ENCODE measurements at places on chromosomes 3 and 15.

DNA sequence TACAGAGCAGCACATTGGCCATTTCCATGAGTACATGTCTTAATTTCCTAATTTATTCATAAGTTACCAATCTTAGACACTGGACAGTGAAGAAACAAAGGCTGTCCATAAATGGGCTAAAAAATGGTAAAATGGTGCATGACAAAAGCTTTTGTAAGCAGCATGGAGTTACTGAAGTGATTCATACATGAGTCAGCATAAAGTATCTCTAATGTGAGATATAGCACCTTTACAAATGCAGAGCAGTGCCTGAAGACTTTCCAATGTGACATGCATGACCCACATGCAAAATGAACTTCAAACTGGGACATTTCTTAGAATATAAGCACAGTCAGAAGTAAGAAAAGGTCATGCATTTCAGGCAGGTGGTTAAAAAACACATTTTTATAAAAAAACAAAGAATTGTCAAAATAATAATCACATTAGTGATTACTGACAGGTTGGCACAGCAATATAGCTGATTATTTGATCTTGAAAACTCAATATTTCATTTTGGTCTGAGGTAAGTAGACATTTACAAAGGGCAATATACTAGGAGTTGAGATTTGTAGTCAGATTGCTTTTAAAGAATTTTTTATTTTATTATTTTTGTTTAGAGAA is 299.3 kb downstream of the PLCL2 start:
- DNase-seq = no peak

DNA sequence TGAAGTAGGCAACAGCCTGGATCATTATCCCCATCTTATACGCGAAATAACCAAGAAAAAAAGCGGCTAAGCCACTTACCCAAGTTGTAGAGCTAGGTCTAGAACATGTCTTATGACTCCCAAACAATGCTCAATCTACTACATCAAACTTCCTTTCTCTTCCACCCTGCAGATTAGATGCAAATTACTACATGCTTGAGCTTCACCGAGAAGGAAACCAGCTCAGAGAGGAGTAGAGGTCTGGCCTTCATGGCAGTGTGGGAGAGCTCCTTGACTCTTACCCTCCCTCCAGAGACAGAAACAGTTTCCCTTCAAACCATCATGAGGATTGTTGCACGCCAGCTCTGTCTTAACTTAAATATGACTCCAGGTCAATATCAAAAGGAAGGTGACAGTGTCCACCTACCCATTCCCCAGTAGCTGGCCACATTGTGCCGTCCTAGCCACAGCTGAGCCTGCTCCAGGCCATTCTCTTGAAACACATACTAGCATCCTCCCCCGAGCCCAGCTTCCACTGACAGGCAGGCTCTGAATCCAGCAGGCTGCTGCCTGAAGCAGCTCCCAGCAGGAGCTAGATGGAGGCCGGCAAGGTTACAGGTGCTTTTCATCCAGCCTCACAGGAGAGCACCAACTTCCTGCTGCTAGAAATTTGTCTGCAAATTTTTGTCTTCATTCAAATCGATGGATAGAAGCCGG is 56.8 kb downstream of the CPN2 start:
- DNase-seq = no peak

- DNase-seq = no peak
These were observed 18.7 kb downstream of the IGSF11 start for GRCh38 chr3:119015942-119016341.

DNA sequence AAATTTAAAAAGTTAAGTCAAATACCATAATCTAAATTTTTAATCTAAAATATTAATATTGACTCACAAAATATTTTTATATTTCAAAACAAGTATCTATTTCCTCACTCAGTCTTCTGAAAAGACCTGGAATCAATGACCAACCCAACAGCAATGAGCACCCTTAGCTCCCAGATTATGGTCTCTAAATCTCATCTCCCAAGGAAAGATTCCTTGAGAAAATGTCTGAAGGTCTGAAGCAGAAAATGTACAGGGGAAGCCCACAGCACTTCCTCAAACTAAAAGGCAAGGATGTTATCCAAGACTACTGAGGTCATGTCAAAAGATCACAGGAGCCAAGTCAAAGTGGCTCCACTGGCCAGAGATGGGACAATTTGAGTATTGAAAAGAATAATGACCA is 51.0 kb upstream of the SLCO2A1 start:
- DNase-seq = no peak

DNA sequence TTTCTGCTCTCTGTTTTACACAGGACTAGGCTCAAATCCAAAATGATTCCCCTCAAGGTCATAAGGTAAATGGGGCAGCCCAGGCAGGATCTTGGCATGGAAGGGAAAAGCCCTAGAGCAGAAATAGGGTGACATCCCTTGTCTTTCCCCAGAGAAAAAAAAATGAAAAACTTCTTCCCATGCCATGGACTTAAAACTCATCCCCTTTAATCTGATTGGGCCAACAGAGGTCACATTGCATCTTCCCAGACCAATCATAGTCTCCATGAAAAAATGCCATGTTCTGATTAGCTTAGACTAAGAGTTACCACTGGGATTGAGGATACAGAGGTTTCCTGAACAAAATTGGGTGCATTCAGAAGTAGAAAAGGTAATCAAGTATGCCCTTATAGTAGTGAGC is 241.3 kb upstream of the LRTM1 start:
- DNase-seq = no peak

- DNase-seq = no peak
These were observed 3.1 kb downstream of the ACAA1 start for GRCh38 chr3:38133557-38134405.

DNA sequence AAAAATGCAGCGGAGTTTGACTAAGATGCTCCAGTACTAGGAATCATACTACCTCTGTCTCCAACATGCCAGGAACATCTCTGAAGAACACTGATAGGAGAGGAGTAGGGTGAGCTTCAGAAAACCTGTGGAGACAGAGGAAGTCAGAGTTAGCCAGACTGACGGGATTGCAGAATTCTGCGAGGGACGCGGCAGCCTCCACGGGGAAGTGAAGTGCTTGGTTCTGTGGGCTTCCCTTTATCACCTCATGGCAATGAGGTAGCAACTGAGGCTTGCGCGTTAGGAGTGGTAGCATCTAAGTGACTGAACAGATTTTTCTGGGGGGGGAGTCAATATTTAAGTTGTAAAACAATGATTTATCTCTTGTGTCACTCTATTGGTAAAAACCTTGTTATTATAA is 226.3 kb downstream of the MCTP2 start:
- no peak for DNase-seq

GRCh38 chr15:67176195-67176971 is 78.1 kb downstream of the AAGAB start:
- DNase-seq = no peak

DNA sequence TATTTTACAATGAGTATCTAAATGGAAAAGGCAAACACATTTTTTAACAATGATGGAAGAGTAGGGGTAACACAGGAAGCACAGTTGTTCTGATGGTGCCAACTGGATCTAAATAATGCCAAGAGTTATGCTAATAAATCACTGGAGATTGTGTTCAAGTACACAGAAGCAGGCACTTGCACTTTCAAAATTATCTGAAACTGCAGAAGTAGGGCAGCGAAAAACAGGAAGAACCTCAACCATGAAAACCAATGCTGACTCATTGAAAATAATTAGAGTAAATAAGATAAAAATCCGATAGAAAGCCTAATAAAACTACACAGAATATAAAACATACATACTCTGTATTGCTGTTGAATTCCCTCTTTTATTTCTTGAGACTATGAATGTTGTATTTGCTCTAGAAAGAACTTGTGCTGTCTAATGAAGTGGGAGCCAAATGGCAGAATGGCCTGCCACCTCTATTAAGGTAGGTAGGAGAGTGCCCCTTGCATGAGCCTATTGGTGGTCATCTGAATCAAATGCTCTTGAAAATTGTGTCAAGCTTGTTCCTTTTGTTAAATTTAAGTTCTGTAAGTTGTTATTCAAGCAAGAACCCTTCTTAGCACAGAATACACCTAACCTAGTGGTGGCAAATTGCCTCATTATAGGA is 93.7 kb downstream of the ABI3BP start:
- DNase-seq = no peak

DNA sequence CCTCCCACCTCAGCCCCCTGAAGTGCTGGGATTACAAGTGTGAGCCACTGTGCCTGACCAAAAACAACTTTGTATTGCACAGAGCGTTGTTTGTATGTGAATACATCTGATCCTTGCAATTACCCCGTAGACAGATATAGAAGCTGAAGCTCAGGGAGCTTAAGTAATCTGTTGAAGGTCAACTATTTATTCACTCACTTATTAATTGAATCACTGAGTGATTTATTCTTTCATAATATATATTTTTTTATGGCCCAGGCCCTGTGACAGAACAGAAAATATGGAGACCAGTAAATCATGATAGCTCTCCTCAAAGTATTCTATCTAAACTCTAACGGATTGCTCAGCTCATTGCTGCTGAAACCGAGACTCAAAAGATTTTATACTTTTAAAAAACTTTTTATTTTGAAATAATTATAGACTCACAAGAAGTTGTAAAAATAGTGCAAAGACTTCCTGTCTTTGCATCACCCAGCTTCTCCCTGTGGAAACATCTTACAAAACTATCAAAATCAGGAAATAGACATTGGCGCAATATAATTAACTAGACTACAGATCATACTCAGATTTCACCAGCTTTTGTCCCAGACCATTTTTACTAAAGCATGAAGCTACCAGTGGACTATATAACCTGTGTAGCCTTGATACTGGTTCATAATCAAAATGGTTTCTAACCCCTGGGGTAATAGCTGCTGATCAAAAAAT is 466.1 kb downstream of the PDCD6IP start:
- DNase-seq = no peak

DNA sequence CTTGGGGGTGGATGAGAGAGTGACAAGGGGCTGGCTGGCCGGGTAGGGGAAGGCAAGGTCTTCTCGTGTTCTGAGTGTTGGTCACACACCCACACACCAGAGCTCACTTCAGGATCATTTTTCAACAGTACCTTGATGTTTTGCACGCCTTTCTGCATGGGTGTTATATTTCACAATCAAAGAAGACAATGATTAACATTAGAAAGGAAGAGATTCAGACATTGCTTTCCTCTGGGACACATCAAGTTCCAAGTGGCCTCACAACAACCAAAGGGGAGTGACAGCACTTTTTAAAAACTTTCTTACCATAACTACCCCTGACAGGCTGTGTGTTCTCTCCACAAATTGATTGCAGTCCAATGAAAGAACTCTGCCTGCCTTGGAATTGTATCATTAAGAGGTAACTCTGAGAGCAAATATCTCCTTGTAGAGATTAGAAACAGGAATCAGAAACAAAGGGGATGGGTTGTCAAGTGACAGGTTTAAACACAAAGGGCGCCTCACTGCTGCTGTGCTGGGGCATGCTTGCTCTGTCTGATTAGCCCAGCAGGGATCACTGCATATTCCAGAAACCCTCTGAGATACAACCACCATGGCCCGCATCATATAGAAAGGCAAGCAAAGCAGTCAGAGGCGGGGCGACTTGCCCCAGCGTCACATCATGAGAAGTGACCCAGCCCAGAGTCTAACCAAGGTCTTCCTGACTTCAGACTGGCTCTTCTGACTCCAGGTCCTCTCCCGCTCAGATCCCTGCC is 230.8 kb downstream of the FEZF2 start:
- no peak for DNase-seq

- DNase-seq = no peak
These were observed 67.5 kb upstream of the LCTL start for GRCh38 chr15:66633041-66633937.

GRCh38 chr3:33139996-33140395 is 26.2 kb downstream of the CRTAP start:
- DNase-seq = no peak

Data from stimulated activated CD4-positive, alpha-beta T cell treated with anti-CD3 and anti-CD28 coated beads, Interleukin-1b, Interleukin-23, amount 100 ng/mL, for 1 hour (primary cell).